ENCODE measurements at places on chromosomes 3 and 15. TPM values are rescaled to one million over a fixed set of nuclear protein-coding genes. Genes with fewer than 3 reads are reported as not detected.

DNA sequence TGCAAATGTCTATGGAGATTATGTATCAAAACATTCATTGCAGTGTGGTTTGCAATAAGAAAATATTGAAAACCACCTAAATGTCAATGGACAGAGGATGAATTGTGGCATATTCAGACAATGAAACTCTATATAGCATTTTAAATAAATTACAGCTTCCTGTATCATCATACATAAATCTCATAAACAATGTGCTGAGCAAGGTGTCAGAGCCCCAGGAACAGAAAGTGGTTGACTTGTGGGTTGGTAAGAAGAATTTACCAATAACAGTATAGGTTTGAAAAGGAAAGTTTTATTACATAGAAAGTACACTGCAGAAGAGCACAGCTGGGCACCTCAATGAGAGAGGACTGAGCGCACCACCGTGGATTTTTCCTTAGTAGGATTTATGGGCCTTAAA is 75.2 kb downstream of the ZMAT3 start:
- H3K27ac ChIP-seq: no peak overlapping the region
- no peaks in the 10 kb centered on the region for H3K36me3 ChIP-seq
- no peaks in the 10 kb centered on the region for H3K27me3 ChIP-seq
- no peak overlapping the region for H3K4me3 ChIP-seq

GRCh38 chr15:99566157-99566897 is 543 bp downstream of the MEF2A start:
- H3K4me3 ChIP-seq: peak overlapping the region; percentile 96
- H3K36me3 ChIP-seq: no peaks in the 10 kb centered on the region
- H3K4me1 ChIP-seq: no peaks in the 10 kb centered on the region
- H3K27me3 ChIP-seq: no peaks in the 10 kb centered on the region
- peak overlapping the region; percentile 99 for H3K27ac ChIP-seq

DNA sequence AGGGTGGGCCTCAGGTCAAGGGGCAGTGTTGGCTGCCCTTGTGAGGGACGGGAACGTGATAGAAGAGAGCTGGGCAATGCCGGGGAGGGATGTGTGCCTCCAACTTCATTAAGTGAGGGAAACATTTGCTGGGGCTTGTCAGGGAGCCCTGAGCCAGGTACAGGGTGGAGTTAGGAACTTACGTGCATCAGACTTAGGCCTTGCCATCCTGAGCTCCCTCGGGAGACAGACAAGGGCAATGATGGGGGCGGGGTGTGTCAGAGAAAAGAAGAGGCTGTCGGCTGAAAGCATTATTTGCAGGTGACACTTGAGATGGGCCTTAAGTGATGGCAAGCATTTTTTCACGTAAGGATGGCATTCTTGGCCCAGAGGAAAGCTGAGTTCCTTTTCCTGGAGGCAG is 1.6 kb downstream of the FAM131A start:
- peak overlapping the region; percentile 99 for H3K27ac ChIP-seq
- H3K4me3 ChIP-seq: peak overlapping the region; percentile 34
- peaks cover 21% of the 10 kb centered on the region for H3K36me3 ChIP-seq
- DNase-seq: no peak
- H3K27me3 ChIP-seq: no peaks in the 10 kb centered on the region

- no peaks in the 10 kb centered on the region for H3K27me3 ChIP-seq
- no peak overlapping the region for H3K27ac ChIP-seq
- H3K36me3 ChIP-seq: no peaks in the 10 kb centered on the region
- DNase-seq: no peak
Measured at GRCh38 chr3:150783316-150783715, 20.3 kb upstream of the SIAH2 start.

GRCh38 chr3:177622520-177622919 is 425.2 kb upstream of the TBL1XR1 start:
- no peaks in the 10 kb centered on the region for H3K36me3 ChIP-seq
- peaks cover 38% of the 10 kb centered on the region for H3K4me1 ChIP-seq
- no peak overlapping the region for H3K4me3 ChIP-seq
- peak overlapping the region; percentile 38 for H3K27ac ChIP-seq
- DNase-seq: no peak
- H3K27me3 ChIP-seq: no peaks in the 10 kb centered on the region

- DNase-seq: no peak
- no peak overlapping the region for H3K27ac ChIP-seq
- H3K4me1 ChIP-seq: peaks cover 11% of the 10 kb centered on the region
- H3K27me3 ChIP-seq: no peaks in the 10 kb centered on the region
- no peaks in the 10 kb centered on the region for H3K36me3 ChIP-seq
- H3K4me3 ChIP-seq: no peak overlapping the region
Measured at GRCh38 chr3:69929019-69929418, 70.5 kb upstream of the SAMMSON start.

GRCh38 chr15:27782125-27782524 is 317.0 kb downstream of the OCA2 start:
- no peak overlapping the region for H3K27ac ChIP-seq
- no peak overlapping the region for H3K4me3 ChIP-seq
- DNase-seq: no peak
- H3K4me1 ChIP-seq: peaks cover 29% of the 10 kb centered on the region

DNA sequence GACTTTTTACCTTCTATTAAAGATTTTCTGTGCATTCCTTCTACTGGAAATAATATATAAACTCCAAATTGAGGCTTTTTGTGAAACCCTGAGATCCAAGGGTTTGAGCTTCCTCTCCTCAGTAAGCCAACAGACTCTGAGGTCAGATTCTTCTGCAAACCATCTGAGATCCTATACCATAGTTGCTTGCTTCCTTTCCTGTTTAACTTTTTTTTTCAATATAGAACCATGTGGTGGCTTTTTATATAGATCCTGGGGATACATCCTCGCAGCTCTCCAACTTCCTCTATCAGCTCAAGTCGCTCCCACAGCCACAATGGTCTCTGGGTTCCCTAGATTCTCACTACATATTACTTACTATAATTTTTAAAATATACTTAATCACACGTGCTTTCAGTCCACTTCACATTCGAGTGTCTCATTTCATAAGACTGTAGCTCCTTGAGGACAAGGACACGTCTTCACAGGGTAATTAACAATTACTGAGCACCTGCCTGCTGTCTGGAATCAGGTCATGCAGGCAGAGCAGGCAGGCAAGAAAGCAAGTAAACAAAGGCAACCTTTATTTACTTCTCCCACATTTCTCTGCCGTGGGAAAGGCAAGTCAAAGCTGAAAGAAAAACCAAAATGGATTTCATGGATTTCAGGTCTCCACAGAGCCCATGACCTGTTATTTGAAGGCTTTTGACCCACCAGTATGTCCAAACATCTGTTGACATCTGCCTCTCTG is 941.5 kb downstream of the FHIT start:
- H3K36me3 ChIP-seq: no peaks in the 10 kb centered on the region
- H3K4me3 ChIP-seq: no peak overlapping the region
- no peak for DNase-seq

GRCh38 chr3:37198996-37199395 is 24.6 kb upstream of the LRRFIP2 start:
- H3K27ac ChIP-seq: no peak overlapping the region
- no peaks in the 10 kb centered on the region for H3K27me3 ChIP-seq
- H3K4me1 ChIP-seq: peaks cover 4% of the 10 kb centered on the region
- DNase-seq: no peak
- H3K4me3 ChIP-seq: no peak overlapping the region
- no peaks in the 10 kb centered on the region for H3K36me3 ChIP-seq

GRCh38 chr3:112610121-112610520 is 30.8 kb downstream of the CCDC80 start:
- no peak overlapping the region for H3K4me3 ChIP-seq
- DNase-seq: no peak
- no peaks in the 10 kb centered on the region for H3K4me1 ChIP-seq
- no peaks in the 10 kb centered on the region for H3K27me3 ChIP-seq
- H3K36me3 ChIP-seq: peaks cover 12% of the 10 kb centered on the region
- H3K27ac ChIP-seq: no peak overlapping the region

GRCh38 chr15:54803987-54804386 is 392.8 kb downstream of the RSL24D1 start:
- DNase-seq: no peak
- no peaks in the 10 kb centered on the region for H3K27me3 ChIP-seq
- no peak overlapping the region for H3K27ac ChIP-seq

DNA sequence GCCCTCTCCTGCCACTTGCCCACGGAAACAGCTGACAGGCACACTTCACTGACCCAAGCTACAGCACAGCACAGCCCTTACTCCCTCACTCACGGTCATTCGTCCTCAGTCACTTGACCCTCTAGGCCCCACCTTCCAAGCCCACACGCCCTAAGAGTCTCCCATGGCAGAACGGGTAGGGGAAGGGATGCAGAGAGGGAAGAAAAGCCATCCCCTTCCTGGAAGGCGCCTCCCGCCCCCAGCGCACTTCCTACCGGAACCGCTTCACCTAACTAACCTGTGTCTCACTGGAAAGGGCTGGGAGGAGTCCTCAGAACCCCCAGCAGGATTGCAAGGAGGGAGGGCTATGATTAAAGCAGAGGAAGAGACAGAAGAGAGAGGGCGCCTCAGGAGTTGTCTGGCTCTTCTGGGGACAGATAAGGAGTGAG is 22.9 kb downstream of the EPHB3 start:
- peak overlapping the region; percentile 83 for H3K27ac ChIP-seq
- H3K36me3 ChIP-seq: peaks cover 7% of the 10 kb centered on the region
- H3K4me1 ChIP-seq: peaks cover 31% of the 10 kb centered on the region
- no peak for DNase-seq
- no peak overlapping the region for H3K4me3 ChIP-seq

GRCh38 chr3:65833761-65834505 is 204.8 kb downstream of the MAGI1 start:
- no peaks in the 10 kb centered on the region for H3K27me3 ChIP-seq
- no peak for DNase-seq
- no peak overlapping the region for H3K4me3 ChIP-seq
- no peak overlapping the region for H3K27ac ChIP-seq
- no peaks in the 10 kb centered on the region for H3K36me3 ChIP-seq
- H3K4me1 ChIP-seq: peaks cover 6% of the 10 kb centered on the region

- no peak overlapping the region for H3K4me3 ChIP-seq
- H3K4me1 ChIP-seq: no peaks in the 10 kb centered on the region
Measured at GRCh38 chr15:93245661-93246042, 156.6 kb upstream of the RGMA start.

DNA sequence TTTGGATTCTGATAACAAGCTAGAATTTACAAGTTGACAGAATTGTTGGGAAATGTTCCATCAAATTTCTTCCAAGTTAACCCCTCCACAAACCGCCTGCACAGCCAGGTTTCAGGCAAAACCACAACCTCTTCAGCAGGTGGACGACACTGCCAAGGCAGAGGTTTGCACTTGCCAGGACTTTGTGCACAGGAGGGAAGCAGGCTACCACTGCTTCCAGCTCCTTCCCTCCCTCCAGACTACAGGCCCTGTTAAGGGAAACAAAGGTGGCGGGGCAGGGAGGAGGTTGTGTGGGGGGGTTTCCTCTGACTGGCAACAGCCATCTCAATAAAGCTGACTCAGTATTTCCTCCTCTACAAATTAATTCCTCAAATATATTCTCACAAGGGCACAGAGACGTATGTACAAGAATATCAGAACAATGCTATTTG is 42.2 kb downstream of the TBC1D2B start:
- no peaks in the 10 kb centered on the region for H3K4me1 ChIP-seq
- no peak for DNase-seq
- H3K4me3 ChIP-seq: peak overlapping the region; percentile 15
- H3K27me3 ChIP-seq: no peaks in the 10 kb centered on the region
- H3K27ac ChIP-seq: peak overlapping the region; percentile 79

DNA sequence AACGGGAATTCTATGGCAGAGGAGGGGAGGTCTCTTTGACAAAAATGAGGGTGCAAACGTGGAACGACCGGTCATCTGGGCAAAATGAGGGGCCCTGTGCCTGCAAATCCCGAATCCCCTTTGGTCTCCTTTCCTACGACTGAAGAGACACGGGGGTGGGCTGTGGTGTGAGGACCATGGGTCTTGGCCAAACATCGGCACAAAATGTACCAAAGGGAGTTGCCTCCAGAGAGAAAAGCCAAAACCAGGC is 498 bp downstream of the ZNF280D start:
- no peaks in the 10 kb centered on the region for H3K36me3 ChIP-seq
- H3K27me3 ChIP-seq: no peaks in the 10 kb centered on the region
- peaks cover 60% of the 10 kb centered on the region for H3K4me1 ChIP-seq
- peak; percentile 82 for DNase-seq
- peak overlapping the region; percentile 95 for H3K27ac ChIP-seq

DNA sequence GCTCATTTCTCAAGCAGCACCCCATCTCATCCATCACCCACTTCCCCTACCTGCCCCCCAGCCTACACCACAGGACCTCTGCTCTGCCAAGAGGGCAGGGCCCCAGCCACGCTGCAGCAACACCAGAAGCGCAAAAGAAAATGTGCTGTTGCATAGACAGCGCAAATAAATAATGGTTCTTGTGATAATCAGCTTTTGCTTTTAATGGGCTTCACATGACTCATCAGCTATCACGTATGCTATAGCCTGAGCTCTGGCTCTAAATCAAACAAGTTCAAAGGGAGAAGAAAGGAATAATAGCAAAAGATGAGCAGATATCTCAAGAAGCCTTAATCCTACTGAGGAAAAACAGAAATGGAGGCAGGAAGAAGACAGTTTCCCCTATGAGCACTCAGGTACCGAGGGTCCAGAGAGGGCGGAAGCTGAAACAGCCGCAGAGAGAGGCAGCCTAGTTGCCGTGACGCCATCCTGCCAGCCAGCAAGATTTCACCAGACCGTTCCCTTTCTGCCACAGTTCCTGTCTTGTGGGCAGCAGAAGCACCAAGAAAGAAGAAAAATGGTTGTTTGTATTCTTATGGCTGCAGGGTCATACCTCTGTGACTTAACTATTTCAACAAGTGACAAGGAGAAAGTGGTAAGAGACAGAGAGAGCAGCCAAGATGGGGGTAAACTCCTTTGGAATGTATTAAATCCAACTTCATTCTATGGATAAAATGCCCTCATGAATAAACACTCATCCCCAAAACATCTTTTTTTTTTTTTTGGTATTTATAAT is 22.0 kb downstream of the RAB27A start:
- DNase-seq: no peak
- H3K4me1 ChIP-seq: peaks cover 13% of the 10 kb centered on the region
- H3K4me3 ChIP-seq: no peak overlapping the region
- H3K27me3 ChIP-seq: no peaks in the 10 kb centered on the region

- no peak overlapping the region for H3K4me3 ChIP-seq
- no peak overlapping the region for H3K27ac ChIP-seq
- no peaks in the 10 kb centered on the region for H3K27me3 ChIP-seq
- no peaks in the 10 kb centered on the region for H3K36me3 ChIP-seq
- DNase-seq: no peak
Measured at GRCh38 chr3:51371943-51372557, 13.0 kb upstream of the MANF start.

Gene PRR20G
- total RNA-seq: not detected

Gene TIPARP
- 25.8 TPM for total RNA-seq

All from sigmoid colon (tissue), 7 donors.